ENCODE measurements at places on chromosomes 16 and 17.

GRCh38 chr17:42681976-42682721 is at the start of gene CNTNAP1:
Gene CNTNAP1, plus strand, starts transcription at chr17:42682531. Its CDS starts 299 bp downstream, at chr17:42682830.
- peak; percentile 89 for DNase-seq

GRCh38 chr17:43143201-43143600 is 18.0 kb upstream of the BRCA1 start:
- DNase-seq, result no peak

GRCh38 chr16:68887107-68887506 is 43.8 kb downstream of the TANGO6 start:
- no peak for DNase-seq

DNA sequence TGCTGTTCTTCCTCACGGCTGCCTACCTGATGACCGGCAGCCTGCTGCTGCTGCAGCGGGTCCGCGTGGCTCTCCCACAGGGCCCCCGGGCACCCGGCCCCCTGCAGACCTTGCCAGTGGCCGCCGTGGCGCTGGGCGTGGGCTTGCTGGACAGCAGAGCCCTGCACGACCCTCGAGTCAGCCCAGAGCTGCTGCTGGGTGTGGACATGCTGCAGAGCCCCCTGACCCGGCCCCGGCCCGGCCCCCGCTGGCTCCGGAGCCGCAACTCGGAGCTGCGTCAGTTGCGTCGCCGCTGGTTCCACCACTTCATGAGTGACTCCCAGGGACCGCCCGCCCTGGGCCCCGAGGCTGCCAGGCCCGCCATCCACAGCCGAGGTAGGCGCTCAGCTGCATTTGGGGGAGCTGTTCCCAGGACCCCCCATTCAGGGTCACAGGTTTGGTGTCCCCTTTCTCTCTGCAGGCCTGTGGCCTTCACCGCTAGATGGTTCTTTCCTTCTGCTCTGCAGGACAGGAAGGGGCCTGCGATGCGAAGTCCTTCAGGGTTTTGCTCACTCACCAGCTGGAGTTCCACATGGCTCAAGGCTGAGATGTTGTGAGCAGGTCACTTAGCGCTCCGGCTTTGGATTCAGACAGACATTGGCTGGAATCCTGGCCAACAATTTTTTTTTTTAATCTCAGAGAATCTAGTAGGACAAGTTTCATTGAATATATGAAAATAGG is 10.7 kb downstream of the WSCD1 start:
- no peak for DNase-seq

DNA sequence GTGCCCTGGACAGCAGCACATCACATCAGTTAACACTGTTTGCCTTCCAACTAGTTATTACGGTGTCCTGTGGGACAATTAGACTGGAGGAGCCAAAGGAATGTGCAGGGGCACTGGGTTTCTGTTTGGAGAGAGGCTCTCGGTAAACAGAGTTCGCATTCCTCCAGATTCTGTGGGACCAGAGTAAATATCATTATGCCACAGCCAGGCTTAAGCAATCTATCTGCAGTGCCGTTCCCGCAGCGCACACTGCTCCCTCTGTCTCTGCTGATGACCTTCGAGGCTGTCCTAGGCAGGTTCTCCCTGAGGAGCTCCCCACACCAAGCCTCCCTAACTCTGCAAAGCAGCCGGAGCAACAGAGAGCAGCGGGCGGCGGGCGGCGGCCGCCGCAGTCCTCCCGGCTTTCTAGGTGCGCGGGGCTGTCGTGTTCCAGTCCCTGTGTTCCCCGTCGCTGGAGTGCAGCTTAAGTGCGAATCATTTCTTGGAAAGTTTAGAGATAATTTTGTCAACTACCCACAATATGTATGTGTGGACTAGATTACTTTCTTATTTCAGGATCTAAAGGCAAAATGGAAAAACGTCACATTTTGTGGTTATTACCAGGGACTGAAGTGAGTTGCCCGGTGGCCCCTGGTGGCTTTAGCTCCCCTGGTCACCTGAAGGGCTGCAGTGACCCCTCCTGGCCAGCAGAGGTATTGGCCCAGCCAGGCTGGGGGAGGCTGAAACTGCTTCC is 43.3 kb downstream of the PGS1 start:
- DNase-seq, result peak; percentile 68

DNA sequence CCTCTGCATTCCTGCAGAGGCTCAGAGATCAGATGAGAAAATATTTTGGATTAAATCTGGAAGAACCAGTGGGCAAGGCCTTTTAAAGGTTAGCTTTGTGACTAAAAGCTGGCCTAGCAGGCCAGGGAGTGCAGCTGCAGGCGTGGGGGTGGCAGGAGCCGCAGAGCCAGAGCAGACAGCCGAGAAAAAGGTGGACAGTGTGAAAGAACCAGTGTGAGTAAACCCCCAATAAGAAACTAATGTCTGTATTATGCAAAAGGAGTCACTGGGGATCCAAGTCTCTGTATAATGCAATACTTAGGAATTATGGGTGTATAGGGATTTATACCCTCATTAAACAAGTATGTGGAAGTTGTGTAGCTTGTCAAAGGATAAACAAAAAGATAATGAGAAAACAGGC is 21.4 kb upstream of the SPACA3 start:
- no peak for DNase-seq

GRCh38 chr16:24668481-24669061 is 60.9 kb upstream of the TNRC6A start:
- peak; percentile 57 for DNase-seq

DNA sequence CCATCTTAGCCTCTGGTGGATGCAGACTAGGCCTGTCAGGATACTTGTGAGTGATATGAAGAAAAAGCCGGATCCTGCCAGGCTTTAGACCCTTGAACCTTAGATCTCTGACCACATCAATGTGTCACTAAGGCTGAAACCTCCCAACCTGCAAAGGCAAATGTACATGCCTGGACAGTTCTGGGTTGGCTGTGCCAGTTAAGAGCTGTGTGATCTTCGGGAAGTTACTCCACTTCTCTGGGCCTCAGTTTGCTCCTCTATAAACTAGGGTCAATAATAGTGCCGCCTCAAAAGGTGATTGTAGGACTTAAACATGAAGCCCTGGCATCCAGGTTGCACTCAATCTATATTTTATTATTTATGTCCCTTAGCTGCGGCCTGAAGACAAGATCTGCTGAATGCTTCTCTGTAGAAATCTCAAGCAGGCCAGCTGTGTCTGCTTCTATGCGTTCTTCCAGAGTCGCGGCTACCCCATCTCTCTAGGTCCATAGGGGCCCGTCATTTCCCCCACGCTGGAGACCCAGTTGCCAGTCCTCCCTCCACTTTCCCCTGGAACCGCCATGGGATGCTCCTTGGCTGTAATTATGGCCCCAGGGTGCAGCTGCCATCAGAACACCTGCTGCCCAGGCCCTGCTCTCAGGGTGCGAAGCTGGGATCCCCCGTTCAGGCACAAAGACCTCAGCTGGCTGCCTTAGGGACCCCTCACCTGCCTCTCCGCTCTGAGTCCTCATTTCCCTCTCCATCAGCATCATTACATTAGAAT is 50.2 kb downstream of the AKAP1 start:
- no peak for DNase-seq

DNA sequence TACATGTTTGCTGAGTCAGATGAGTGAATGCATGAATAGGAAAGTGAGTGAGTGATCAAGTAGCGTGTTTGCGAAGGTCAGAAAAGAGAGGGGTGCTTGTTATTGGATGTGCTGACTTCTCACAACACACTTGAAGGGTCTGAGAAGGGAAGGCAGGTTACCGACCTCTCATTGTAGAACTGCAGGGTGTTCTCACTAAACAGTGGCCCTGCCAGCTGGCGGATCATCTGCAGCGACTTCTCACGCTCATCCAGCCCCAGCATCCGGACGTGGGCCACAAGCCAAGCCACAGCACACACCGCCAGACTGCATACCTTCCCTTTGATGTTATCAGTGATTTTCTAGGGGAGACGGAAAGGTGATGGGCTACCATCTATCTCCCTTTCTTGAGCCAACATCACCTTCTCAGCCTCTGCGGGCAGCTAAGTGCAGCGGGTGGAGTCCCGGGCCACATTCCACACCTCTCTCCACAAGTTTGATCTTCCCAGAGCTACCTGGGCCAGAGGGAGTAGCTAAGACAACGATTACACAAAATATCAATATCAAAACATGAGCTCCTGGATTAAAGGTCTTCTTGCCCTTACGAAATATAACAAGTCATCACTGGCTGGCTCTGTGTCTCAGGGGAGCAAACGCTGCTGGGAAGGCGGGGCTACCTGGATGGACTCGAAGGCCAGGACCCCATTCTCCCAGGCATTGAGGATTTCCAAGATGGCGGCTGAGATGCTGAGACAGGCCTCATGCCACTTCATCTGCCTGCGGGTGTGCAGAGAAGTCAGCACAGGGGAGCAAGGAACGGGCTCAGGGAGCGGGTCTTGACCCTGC is 11.0 kb downstream of the CSF3 start:
- no peak for DNase-seq

DNA sequence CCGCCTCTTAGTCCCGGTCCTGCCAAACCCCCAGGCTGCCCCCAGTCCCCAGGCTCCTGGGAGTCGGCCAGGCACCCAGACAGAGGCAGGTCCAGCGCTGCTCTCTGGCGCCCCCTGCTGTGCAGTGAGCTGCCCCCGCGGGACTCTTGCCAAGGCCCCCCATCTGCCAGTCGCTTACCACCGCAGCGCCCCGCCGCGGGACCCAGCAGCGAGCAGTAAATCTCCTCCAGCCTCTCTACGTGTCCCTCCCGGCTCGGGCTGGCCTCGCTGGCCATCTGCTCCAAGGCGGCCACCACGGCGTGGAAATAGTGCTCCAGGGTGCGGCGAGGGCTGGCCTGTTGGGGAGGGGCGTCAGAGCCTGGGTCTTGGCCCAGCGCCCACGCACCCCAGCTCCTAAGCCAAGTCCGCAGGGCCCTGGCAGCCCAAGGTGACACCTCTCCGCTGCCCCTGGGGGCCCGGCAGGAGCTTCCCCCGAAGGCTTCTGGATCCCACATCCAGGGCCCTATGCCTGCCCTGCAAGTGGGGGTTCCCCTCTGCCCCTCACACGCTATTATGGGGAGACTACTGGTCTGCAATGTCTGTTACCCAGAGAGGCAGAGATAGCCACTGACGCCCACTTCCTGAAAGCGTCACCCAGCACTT is 33.7 kb upstream of the MFSD6L start:
- DNase-seq, result peak; percentile 8

GRCh38 chr17:16027708-16028584 is 28.3 kb downstream of the TTC19 start:
- peak; percentile 94 for DNase-seq

DNA sequence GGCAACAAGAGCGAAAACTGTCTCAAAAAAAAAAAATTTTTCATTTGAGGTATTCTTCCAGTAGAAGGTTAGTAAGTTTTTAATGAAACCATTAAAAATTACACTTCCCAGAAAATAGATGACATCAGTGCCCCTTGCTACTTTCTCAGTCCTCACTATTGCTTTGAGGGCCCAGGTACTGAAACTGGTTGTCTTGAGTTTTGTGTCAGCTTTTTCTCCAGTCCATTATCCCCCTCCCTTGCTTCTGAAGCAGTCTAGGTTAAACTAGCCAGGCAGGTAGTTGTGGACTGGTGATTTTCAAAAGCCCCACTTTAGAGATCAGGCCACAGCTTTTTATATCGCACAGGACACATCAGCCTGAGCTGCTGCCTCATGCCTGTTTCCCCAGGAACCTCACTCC is 10.9 kb downstream of the SMCR8 start:
- no peak for DNase-seq

- DNase-seq, result peak; percentile 58
Observed at GRCh38 chr17:33284022-33284421, 9.1 kb downstream of the ASIC2 start.

- DNase-seq, result peak; percentile 24
Observed at GRCh38 chr16:47258874-47259461, 115.2 kb upstream of the NETO2 start.

- peak; percentile 67 for DNase-seq
Observed at GRCh38 chr17:1438593-1439083, 17.4 kb downstream of the CRK start.

- peak; percentile 68 for DNase-seq
Observed at GRCh38 chr17:412211-413015, 59.8 kb upstream of the RPH3AL start.

DNA sequence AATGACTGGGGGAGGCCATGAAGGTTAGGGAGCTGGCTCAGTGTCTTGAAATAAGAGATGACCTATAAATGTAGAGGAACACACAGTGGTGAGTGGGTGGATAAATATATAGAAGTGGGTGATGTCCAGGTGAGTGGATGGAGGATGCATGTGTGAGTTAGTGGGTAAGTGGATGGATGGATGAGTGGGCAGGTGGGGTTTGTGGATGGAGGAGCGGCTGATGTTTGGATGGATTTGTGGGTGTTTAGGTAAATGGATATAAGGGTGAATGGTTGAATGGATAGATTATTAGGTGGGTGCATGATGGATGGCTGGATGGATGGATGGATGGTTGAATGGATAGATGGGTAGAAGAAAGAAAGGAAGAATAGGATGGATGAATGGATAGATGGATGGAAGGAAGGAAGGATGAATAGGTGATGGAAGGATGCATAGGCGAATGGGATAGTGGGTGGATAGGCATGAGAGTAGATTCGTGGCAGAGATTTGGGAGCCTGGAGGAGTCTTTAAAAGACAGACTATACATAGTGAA is 19.1 kb upstream of the TAC4 start:
- DNase-seq, result no peak

- no peak for DNase-seq
Observed at GRCh38 chr16:76900285-76901263, 290.4 kb upstream of the MON1B start.

- DNase-seq, result no peak
Observed at GRCh38 chr16:9316615-9317014, 225.2 kb downstream of the HAPSTR1 start.

DNA sequence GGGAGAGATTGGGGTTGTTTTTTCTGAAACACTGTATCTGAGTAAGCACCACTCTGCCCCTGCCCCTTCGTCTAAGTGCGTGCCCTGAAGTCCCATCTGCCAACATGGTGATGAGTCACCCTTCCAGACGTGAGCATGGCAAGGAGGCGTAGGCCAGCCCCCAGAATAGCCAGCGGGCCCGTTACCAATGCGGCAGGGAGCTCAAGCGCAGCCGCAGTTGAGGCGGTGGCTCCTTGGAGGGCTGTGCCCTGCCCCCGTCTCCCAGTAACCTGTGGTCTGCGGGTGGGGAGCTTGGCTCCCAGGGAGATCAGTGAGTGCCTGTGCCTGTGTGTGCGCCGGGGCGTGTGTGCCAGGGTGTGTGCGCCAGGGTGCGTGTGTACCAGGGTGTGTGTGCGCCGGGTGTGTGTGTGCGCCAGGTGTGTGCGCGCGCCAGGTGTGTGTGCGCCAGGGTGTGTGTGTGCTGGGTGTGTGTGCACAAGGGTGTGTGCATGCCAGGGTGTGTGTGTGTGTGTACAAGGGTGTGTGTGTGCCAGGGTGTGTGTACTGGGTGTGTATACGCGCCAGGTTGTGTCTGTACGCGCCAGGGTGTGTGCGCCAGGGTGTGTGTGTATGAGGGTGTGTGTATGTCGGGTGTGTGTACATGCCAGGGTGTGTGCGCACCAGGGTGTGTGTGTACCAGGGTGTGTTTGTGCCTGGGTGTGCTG is 98.6 kb upstream of the CHMP6 start:
- DNase-seq, result peak; percentile 94

DNA sequence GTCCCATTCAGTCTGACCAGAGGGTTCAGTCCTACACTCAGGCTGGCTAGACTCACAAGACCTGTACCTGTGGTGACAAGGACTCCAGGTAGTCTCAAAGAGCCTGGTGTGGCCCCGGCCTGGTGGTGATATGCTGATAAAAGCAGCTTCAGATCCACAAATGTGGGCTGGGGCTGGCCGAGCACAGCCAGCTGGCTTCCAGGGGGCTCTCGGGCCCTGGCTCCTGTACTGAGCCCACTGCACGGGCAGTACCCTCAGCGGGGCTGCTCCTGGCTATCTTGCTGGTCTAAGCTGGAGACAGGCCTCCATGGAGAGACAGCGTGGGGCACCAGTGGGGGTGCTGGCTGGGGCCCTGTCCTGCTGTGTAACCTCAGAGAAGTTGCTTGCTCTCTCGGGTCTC is 4.3 kb downstream of the SMIM5 start:
- no peak for DNase-seq

GRCh38 chr16:53503991-53504663 is 1.1 kb upstream of the AKTIP start:
- DNase-seq, result peak; percentile 48
